IPS-NIHi11 (cell line): ENCODE measurements at places on chromosomes 11 and 22.

DNA sequence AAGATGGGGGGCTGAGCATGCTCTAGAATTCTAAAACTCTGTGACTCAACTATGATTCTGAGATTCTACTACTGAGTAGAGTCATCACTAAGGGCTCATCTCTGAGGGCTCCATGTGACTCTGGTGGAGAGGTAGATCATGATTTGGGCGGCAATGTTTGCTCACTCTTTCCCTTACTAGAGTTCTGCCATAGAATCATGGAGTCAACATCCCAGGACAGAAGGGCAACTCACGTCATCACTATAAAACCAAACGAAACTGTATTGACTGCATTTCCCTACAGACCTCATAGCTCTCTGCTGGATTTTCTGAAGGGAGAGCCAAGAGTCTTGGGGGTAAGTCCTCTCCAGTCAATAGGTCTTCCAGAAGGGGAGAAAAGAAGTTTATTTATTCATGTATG is at the start of gene MS4A14:
Gene MS4A14 (plus strand): TSS at position 78 of the 400 bp plus-strand sequence. CDS start 120 bp downstream, at position 198.
- no peak for DNase-seq

- no peak for DNase-seq
These were observed 32.1 kb downstream of the SNU13 start for GRCh38 chr22:41656556-41656955.

DNA sequence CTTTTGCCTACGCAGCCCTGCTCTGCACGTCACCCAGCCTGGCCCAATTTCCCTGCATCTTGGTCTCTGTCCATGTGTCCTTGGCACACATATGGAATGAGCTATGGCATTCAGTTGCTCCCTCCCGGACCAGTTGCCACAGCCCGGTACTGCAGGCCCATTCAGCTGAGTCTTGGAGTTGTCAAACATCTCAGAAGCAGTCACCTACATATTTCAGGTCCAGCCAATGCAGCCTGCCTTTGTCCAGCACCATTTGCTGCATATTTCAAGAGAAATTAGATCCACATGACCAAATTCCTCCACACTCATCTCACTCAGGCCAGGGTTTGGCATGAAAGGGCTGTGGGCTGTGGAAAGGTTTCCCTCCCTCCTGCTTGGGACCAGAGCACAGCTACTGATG is 76.8 kb downstream of the MN1 start:
- DNase-seq: no peak

DNA sequence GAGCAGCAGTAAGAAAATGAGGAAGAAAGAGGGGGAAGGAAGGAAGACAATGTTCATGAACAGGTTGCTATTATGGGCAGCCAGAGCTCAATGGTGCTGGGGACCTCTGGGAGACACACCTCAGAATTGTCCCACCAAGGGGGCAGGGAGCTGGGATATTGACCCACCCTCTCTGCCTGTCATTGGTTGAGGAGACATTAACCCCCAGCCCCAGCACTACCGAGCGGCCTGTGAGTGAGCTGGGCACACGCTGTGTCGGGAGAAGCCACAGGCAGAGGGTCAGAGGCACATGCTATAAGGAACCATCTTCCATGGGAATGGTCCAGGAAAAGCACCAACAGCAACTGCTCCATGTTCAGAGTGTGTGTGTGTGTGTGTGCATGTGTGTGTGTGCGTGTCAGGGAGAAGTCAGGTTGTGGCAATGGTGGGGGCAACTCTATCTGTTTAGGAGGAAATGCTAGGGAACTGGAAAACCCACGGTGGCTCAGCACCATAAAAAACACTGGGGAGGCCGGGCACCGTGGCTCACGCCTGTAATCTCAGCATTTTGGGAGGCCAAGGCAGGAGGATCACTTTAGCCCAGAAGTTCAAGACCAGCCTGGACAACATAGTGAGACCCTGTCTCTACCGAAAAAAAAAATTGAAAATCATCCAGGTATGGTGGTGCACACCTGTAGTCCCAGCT is 49.2 kb downstream of the CD6 start:
- DNase-seq: no peak

GRCh38 chr11:131687291-131688047 is 317.1 kb downstream of the NTM start:
- no peak for DNase-seq

DNA sequence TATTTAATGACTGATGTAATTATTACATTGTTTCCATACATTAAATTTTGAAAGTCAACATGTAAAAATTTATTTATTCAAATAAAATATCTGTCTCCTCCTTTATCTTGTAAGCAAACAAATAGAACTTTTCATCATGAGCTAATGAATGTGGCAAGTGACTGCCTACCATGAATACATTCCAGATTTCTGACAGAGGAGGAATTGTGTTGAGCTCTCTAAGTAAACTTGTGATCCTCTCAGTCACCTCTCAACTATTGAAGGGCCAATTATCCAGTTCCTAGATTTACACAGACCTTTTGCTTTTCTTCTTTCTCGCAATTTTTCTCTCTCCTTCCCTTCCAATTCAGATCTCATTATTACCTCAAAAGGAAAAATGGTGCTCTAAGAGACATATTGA is 21.5 kb downstream of the PRRG4 start:
- no peak for DNase-seq

DNA sequence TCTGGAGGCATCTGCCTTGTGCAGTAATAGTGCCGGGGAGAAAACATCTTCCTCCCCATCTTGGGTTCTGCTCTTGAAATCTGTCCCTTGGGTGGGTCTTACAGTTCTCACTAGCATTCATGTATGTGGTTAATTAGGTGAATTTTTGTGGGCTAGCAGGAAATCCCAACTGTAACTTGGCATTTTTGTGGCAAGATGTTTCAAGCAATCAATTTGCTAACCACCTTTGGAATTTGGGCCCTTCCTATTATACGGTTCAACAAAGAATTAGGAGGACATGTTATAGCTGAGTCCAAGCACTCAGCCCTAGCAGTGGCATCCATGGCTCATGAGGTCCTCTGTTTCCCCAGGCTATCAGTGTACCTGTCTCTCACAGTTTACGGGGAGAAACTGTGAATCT is 89.1 kb upstream of the MTNR1B start:
- DNase-seq: no peak

GRCh38 chr22:34410111-34410510 is 489.8 kb upstream of the LARGE1 start:
- DNase-seq: no peak

DNA sequence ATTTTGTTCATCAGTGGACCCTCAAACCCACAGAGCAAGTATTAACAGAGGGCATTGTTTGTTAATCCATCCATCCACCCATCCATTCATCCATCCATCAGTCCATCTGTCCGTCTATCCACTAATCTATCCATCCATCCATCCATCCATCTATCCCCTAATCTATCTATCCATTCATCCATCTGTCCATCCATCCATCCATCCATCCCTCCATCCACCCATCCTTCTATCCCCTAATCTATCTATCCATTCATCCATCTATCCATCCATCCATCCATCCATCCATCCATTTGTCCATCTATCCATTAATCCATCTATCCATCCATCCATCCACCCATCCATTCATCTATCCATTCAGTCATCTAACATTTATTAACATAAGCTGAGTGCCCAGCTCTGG is 307.3 kb downstream of the MIAT start:
- no peak for DNase-seq

GRCh38 chr22:48580481-48580970 is 1247.1 kb downstream of the BRD1 start:
- no peak for DNase-seq

DNA sequence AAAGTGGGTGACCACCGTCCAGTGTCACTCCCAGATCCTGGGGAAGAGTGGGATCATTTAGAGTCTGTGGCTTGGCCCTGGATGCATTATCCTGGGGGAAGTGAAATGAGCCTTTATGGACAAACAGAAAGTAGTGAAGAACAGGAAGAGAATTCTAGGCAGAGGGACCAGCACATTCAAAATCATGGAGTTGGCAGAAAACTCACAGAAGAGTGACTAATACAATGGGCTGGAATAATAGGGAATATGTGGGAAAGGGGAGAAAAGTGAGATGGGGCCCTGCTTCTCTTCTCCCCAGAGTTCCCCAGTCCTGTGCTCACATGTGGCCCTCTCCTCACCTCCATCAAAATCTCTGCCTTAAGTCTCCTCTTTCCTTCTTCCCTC is 84.3 kb downstream of the CCDC81 start:
- no peak for DNase-seq

DNA sequence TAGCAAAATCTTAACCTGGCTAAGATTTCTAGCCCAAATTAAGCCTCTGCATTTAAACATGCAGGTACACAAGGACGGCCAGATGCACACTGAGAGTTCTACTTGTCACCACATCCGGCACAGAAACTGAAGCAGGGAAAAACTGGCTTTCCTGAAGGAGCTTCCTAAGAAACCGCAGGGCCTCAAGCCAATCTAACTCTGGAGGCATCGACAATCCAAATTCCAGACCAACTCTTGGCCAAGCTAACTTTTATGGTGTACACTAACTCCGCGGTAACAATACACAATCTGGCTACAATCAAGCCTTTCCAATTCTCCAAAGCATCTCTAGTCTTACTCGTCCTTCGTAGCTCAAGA is 1.2 kb downstream of the MSANTD2 start:
- no peak for DNase-seq

DNA sequence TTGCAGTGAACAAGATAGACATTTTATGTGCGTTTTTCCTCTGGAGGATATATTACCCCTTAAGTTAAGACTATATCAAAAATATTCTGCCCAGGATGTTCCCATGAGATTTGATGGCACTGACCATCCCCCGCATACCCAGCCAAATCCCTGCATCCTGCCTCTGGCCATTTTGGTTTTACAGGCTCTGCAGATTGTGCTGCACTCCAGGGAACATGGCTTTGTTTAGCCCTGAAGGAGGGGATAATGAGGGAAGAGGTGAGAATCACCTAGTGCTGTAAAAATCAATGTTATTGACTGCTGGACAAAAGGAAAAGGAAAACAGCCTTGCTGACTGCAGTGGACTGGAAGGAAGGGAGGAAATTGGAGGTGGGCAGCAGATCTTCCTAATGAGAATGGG is 717.4 kb downstream of the DLG2 start:
- DNase-seq: no peak

- no peak for DNase-seq
These were observed 6.8 kb downstream of the NHERF4 start for GRCh38 chr11:119192111-119192510.
